ENCODE measurements at places on chromosomes 7 and 10.

GRCh38 chr7:150879345-150879744, 27.0 kb downstream of the AOC1 start:
- peak; percentile 19 for DNase-seq

GRCh38 chr7:47100817-47101435, 481.0 kb downstream of the TNS3 start:
- peak; percentile 63 for DNase-seq

DNA sequence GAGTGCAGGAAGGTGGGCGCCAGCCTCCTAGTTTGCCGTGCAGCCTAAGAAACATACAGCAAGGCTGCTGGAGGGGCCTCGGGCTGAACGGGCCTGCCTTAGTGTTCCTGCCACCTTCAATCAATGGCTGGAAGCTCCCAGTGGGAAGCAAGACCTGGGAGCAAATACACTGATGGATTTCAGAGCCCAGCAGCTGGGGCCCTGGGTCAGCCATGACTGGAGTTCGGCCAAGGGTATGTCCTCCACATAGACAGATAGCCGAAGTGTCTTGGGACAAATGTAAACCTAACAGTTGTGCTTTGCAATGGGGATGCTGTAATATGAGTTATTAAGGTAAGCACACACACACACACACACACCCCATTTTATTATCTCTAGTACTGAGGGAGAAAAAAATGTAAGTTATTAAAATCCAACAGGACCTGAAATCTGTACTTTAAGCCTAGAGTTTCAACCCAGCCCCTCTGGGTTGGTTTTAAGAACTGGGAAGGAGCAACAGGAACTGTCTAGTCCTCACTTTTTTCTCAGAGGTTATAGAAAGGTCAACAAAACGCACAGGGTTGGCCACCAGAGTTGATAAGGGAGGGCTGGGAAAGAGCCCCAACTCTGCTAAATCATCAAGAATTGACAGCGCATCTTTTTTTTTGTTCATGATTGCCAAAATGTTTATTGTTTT, 50.0 kb upstream of the CELF2 start:
- no peak for DNase-seq

- DNase-seq: no peak
Observed at GRCh38 chr7:106071999-106072714, 40.0 kb downstream of the SYPL1 start.

DNA sequence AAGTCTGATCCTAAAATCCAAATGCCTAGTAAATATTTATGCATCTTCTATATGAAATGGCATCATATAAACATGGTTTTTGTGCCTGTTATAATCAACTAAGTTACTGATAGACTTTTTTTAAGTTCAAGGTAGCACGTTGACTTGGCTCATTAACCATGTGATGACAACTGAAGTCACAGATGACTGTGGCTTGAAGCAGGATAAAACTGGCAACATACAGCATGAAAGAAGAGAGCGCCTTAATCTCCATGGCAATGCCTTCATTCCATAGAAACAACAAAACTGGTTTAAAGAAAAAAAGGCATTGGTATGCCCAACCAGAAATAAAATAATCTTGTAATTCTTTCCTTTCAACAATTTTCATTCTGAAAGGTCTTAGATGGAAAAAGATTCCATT, 188.9 kb upstream of the CDK1 start:
- no peak for DNase-seq

DNA sequence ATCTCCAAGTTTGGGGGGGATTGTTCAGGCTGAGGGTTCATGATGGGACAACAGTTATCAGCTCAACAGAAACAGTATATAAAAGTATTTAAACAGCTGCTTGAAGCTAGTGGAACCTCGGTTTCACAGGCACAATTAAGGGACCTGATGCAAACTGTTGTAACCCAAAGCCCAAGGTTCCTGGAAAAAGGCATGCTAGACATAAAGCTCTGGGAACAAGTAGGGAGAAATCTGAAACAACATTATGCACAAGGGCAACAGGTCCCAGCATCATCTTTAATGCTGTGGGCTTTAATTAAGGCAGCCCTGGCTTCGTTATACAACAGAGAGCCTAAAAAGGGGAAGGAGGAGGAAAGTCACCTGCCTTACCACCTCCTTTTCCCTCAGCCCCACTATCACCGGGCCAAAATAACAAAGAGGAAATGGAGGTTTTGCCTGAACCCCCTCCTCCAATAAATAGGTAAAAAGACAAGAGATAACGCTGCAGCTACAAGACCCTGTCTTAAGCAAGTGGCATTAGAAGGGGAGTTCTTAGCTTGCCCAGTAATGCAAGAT, 83.2 kb upstream of the GPR22 start:
- DNase-seq: no peak

DNA sequence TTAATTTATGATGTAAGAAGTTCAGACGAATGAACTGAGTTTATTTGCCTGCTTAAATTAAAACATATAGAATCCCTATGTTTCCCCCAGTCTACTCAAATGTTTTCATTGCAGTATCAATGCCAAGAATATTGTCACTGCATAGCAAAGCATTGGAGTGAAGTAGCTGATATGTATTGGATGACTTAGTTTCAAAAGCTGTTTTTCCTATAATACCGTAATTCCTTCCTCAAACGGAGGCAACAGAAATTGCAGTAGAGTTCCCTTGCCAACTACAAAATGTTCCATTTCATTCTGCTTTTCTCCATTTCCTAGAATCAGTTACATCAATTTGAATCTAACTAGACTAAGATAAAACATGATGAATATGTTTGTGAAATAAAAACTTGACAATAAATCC, 174.1 kb downstream of the CNTNAP2 start:
- no peak for DNase-seq

DNA sequence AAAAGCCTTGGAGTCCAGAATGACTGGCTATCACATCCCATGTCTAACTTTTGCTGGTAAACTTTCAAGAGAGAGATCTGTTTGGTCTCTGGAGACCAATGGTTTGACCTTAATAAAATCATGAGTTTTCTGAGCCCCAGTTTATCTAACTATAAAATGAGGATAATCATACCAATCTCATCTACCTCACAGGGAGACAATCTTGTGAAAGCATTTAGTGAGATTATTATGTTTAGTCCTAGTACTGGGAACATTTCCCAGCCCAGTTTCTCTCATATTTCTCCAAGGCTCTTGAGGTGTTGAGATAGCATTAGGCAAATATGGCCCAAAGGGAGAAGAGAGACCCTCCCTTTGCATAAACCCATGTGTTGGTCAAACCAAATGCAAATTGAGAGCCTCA, 25.8 kb downstream of the ABCC2 start:
- no peak for DNase-seq

- DNase-seq: no peak
Observed at GRCh38 chr10:85787881-85788280, 578.7 kb downstream of the GRID1 start.

GRCh38 chr7:79893991-79894390, 240.6 kb upstream of the GNAI1 start:
- peak; percentile 10 for DNase-seq

GRCh38 chr7:37297546-37297945, 151.1 kb downstream of the ELMO1 start:
- no peak for DNase-seq

GRCh38 chr7:68770649-68771048, 827.6 kb upstream of the AUTS2 start:
- DNase-seq: no peak

- no peak for DNase-seq
Observed at GRCh38 chr10:120768227-120768626, 82.9 kb upstream of the WDR11 start.

Measured in fibroblast of skin of abdomen (primary cell).